ENCODE measurements at places on chromosomes 16 and 17. TPM values are rescaled to one million over a fixed set of nuclear protein-coding genes. Genes with fewer than 3 reads are reported as not detected.

DNA sequence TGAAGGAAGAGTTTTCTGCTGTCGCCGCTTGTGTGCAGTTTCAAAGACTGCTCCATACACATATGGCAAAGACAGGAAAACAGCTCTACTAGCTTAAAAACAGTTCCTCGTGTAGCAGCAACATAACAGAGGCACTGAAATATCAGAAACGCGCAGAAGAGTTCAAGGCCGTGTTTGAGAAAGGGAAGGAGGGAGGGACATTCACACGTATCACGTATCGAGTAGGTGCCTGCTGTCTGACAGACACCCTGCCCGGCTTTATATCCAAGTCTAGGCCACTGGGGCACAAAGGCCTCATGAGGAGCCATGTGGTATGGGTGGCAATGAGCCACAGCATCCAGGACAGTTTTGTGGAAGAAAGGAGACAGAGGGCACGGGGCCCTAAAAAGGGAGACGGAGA, 50.3 kb downstream of the PLXDC1 start:
- no peak for DNase-seq

GRCh38 chr17:49035470-49036269, 38.5 kb downstream of the IGF2BP1 start:
- DNase-seq: no peak

Gene KRT32
- total RNA-seq: 11.5 TPM

DNA sequence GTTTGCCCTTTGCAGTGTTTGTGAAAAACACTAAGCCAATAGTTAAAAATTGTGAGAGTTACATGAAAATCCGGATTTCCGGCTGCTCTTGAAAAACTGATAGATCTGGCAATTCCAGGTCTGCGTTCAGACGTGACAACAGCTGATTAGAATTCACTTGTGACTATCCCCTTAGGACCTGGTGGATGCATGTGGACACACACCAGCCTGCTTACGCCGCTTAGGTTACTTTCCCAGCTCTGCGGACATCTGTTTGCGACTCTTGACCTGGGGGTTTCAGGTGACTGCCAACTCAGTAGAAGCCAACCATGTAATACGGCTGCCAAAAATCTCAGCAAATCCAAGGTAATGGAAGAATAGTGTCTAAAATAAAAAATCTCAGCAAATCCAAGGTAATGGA, 24.3 kb downstream of the VPS53 start:
- no peak for DNase-seq

DNA sequence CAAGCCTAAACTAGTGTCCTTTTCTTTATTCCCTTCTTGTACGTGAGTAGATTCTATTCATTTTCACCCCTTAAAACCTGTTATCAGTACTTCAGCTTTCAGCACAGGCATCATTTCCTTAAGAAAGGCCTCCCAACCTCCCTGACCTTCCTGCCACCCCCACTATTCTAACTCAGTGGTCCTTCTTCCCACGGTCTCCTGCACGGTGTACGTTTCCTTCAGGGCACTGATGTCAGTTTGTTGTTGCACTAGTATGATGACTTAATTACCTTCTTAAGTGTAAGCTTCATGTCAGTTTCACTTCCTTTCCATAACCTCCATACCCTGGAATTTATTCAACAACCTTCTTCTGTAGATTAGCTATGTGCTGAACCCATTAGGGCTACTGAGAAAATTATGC, 484.2 kb downstream of the HS3ST4 start:
- DNase-seq: no peak
